ENCODE measurements at places on chromosomes 5 and 9. TPM values are rescaled to one million over a fixed set of nuclear protein-coding genes. Genes with fewer than 3 reads are reported as not detected.

The CLIC3 gene
- 6.2 TPM for total RNA-seq

The KDM3B gene
- total RNA-seq: 65.0 TPM

The EIF4E1B gene
- not detected for total RNA-seq

The FSD1L gene
- total RNA-seq: 5.1 TPM

The SOWAHA gene
- not detected for total RNA-seq

DNA sequence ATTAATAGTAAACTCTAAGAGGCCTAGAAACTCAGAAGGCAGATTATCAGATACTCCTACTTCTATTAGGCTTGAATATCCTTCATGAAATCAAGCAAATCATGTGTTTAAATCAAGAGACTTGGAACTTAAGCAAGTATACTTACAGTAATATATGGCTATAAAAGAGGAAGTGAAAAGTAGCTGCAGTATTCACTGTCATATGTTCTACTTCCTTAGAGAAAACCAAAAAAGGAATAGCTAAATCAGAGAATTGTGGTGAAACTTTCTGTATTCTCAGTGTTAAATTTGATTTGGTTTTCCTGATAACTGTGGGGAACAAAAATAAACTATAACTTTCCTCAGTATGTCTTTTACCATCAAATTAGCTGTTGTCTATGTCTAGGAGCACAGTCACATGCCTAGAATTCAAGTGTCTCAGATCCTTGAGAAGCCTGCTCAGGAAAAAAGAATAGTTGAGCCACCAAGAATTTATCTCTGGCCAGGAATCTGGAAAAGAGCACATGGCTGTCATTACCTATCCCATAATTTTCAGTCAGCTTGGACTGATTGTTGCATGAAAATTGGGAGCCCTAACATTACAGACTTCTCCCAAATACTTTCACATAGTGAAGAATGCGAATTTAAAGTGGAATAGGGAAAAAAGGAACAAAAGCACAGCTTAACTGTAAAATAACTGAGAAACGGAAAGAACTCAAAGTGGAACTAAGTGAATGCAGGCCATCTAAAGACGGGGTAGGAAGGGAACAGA lies 1.7 kb downstream of the FKBP15 start:
- H3K27me3 ChIP-seq: no peaks in the 10 kb centered on the region
- no peak for DNase-seq
- peaks cover 8% of the 10 kb centered on the region for H3K4me1 ChIP-seq
- H3K36me3 ChIP-seq: no peaks in the 10 kb centered on the region
- H3K27ac ChIP-seq: no peak overlapping the region
- H3K4me3 ChIP-seq: no peak overlapping the region

DNA sequence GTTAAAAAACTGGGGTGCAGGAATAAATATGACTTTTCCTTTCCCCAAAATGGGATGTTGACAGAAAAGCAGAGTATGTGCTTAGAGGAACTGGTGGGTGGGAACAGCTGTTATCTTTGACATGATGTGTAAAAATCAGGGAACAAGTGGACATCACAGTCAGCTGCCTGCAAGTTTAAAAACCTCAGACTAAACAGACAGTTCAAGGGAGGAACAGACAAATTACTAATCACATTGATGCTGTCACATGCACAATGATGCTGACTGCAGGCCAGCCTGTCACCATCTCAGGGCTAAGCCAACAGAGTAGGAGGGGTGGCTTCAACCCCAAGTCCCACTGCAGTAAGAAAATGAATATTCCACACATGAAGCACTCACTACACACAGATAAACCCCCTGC lies 38.2 kb upstream of the UBAP2 start:
- DNase-seq: no peak
- peaks cover 9% of the 10 kb centered on the region for H3K36me3 ChIP-seq
- no peak overlapping the region for H3K27ac ChIP-seq
- H3K27me3 ChIP-seq: no peaks in the 10 kb centered on the region
- no peak overlapping the region for H3K4me3 ChIP-seq

DNA sequence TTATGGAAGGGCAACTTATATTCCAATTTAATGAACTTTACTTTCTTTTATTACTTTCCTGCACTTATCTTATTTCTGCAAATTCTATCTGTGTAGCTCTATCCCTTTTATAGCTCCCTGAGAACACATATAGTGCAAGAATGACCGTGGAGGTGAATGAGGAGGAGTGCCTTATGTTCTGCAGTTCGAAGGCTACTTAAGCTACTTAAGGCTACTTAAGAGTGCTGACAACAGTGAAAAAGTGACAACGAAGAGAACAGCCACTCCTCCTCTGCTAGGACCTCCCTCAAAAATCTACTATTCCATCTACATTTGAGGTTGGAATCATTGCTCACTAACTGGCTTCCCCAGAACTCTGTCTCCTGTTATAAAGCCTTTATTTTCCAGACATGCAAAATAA lies 1365.7 kb upstream of the C9orf72 start:
- no peaks in the 10 kb centered on the region for H3K27me3 ChIP-seq
- H3K27ac ChIP-seq: no peak overlapping the region
- no peak overlapping the region for H3K4me3 ChIP-seq
- H3K36me3 ChIP-seq: no peaks in the 10 kb centered on the region

- no peak overlapping the region for H3K27ac ChIP-seq
- no peak for DNase-seq
- no peaks in the 10 kb centered on the region for H3K36me3 ChIP-seq
- no peaks in the 10 kb centered on the region for H3K27me3 ChIP-seq
- peaks cover 12% of the 10 kb centered on the region for H3K4me1 ChIP-seq
Observed at GRCh38 chr5:10703676-10704075, 57.4 kb downstream of the DAP start.

GRCh38 chr5:42495914-42496313 lies 72.7 kb downstream of the GHR start:
- H3K4me1 ChIP-seq: no peaks in the 10 kb centered on the region
- no peaks in the 10 kb centered on the region for H3K27me3 ChIP-seq
- H3K27ac ChIP-seq: no peak overlapping the region
- no peaks in the 10 kb centered on the region for H3K36me3 ChIP-seq
- H3K4me3 ChIP-seq: no peak overlapping the region

- H3K4me3 ChIP-seq: no peak overlapping the region
- no peak for DNase-seq
- no peak overlapping the region for H3K27ac ChIP-seq
- no peaks in the 10 kb centered on the region for H3K4me1 ChIP-seq
- no peaks in the 10 kb centered on the region for H3K36me3 ChIP-seq
Observed at GRCh38 chr5:14790220-14790619, 81.4 kb downstream of the ANKH start.

- no peaks in the 10 kb centered on the region for H3K36me3 ChIP-seq
- peaks cover 17% of the 10 kb centered on the region for H3K27me3 ChIP-seq
- no peak for DNase-seq
- no peak within 1 kb of the TSS for H3K27ac ChIP-seq
- H3K4me3 ChIP-seq: peak within 1 kb of the TSS; percentile 19
- H3K4me1 ChIP-seq: no peaks in the 10 kb centered on the region
Observed at GRCh38 chr9:90801241-90801972, at the start of gene SYK. SYK (plus strand) TSS chr9:90801819; CDS start chr9:90843899, 42,080 bp downstream.

Measured in Panc1 (cell line).